ENCODE measurements at places on chromosomes 16 and 17.

DNA sequence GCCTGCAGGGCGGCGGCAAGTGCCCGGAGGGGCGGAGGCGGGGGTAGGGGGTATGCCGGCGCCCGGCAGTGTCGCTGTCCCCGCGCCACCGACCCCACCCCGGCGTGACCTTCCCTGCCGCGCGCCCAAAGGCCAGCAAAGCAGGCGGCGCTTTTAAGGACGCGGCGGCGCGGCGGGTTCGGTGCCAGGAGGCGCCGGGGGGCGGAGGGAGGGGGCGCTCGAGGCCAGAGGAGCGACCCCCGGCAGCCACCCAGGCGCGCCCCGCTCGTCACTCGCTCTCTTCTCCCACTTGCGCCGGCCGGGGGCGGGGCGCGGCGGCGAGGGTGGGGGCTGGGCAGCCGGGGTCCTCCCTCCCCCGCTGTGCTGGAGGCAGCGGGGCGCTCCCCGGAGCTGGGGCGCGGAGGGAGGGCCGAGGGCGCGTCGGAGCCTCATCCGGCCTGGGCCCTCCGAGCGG is 8.6 kb upstream of the BAHCC1 start:
- no peak for DNase-seq

- no peak for DNase-seq
These were observed 19.6 kb upstream of the CCL1 start for GRCh38 chr17:34382621-34383124.

GRCh38 chr16:27561216-27561615 is 11.3 kb downstream of the KATNIP start:
- no peak for DNase-seq

DNA sequence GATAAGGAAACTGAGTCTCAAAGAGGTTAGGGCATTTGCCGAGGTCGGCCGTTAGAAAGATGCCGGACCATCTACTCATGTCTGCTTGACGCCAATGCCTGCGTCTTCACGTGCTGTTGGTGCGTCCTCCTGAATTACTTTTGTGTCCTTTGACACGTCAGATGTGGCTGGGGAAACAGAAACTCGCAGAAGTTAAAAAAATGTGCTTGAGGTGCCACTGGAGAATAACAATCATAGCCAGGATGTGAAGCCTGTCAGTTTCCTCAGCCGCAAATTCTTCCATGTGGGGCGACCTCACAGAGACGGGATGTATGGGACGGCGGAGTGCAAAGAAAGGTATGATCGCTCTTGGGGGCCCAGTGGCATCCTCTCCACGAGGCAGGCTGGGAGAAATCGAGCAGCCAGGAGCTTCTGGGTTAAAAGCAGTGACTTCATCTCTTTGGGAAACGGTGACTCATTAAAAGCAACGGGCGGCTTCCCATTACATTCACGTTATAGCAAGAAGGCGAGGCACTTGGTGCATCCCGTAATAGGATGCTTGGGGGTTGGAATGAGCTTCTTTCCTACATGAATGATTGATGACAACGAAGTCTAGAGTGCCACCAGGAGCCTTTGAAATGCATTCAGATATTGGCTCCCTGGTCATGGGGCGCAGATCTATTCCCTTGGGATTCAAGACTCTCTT is 67.8 kb downstream of the BMERB1 start:
- no peak for DNase-seq
